ENCODE measurements at places on chromosomes 1 and 21. TPM values are rescaled to one million over a fixed set of nuclear protein-coding genes. Genes with fewer than 3 reads are reported as not detected.

DNA sequence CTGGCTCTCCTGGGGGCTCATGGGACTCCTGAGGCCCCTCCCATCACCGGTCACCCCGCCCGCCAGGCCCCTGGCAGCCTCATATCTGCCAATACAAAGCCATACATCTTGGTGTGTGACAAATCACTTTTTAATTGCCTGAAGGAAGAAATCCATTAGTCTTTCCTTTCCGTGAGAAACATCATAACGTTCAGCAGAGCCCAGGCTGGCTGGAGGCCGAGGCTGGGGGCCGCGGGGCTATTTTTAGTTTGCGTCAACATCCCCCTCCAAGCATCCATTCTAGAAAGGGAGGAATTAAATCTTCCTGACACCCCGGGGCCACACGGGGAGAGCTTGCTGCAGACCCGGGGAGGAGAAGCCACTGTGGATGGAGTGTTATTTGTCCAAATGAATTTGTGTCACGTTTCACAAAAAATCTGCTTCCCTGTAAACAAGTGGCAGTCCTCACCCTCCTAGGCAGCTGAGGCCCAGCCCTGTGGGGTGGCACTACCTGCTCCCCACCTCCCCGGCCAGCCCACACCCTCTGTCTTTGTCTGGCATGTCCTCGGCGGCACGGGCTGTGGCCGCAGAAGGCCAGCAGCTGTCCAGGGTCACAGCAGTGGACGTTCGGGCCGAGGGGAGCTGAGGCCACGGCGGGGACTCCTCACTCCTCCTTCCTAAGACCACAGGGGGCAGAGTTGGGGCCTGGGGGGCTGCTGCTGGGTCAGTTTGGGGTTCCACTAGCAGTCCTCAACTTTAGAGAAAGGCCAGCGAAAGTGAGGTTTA lies 236.9 kb upstream of the VAMP3 start:
- peak; percentile 64 for DNase-seq

DNA sequence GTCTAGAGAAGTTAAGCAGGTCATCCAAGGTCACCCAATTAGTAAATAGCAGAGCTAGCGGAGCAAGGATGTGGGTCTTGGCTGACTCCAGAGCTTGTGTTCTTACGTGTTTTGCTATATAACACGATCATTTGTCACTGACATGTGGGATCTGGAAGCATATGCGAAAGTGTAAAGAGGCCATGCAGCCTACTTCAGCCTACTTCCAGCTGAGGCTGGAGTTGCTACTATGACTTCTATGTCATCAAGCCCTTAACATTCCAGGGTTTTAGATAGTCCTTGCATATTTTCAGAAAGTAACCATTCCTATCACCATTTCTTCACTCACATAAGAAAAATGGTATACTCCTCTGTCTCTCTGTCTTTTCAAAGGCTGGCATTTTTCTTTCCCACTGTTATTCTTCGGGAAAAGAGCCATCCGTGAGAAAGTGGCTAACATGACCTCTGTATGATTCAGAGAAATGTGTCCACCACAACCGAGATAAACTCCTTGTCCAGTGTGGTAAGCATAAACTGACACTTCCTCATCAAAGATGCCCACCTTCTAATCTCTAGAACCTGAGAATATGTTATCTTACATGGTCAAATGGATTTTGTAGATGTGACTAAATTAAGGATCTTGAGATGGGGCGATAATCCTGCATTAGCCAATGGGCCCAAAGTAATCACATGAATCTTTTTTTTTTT lies 24.0 kb upstream of the ABL2 start:
- DNase-seq = no peak

DNA sequence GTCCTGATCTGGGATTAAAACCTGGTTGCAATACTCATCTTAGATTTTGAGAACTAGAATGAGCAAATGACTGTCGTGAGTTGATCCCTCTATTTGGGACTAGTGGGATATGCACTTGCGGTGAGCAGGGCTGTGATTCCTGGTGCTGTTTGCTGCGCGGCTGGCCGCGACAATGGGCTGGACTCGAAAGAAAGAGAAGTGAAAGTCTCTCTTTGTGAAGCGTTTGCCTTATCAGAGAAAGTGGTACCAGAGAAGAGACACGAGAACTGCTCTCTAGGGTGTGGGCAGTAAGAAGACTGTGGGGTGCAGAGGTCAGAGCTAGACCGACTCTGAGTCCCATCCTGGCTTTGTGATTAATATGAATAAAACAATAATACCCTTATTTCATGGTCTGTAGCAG lies 8.6 kb downstream of the ST6GALNAC3 start:
- no peak for DNase-seq

- DNase-seq = no peak
Observed at GRCh38 chr1:206079135-206079534, 26.2 kb downstream of the RHEX start.

DNA sequence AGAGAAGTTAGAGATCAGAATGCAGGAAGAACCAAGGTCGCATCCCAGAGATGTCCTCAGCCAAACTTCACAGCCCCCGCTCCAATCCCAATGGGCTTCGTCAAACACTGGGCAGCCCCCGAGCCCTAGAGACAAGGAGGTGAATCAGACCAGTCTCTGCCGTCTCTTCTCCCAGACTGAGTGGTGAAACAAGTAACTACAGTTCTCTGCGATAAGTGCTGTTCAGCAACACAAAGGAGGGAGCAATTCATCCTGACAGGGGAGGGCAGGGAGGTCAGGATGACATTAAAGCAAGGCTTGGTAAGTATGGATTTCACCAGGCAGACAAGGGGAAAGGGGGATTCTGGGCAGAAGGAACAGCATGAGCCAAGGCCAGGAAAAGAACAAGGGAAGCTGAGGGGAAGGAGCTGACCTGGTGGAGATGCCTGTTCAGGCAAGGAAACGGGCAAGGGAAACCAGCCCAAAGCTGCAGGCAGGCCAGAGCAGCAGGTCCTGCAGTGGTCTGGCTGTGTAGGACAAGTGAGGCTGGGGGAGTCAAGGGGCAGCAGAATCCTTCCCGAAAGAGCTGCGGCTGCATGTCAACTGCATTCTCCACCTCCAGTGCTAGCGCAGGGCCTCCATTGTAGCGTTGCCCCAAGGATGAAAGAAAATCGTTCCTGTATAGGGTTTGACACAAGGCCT lies 13.6 kb upstream of the ERI3 start:
- no peak for DNase-seq

DNA sequence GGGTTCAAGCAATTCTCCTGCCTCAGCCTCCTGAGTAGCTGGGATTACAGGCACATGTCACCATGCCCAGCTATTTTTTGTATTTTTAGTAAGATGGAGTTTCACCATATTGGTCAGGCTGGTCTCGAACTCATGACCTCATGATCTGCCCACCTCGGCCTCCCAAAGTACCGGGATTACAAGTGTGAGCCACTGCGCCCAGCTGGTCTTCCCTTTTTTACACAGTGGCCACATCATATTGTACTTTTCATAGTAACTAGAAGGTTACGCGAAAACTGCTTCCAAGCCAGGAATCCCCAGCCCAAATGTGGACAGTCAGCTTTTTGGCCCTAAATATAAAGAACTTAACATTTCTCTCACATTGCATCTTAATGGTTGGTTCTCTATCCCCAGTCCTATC lies 4.2 kb downstream of the VASH2 start:
- DNase-seq = no peak

DNA sequence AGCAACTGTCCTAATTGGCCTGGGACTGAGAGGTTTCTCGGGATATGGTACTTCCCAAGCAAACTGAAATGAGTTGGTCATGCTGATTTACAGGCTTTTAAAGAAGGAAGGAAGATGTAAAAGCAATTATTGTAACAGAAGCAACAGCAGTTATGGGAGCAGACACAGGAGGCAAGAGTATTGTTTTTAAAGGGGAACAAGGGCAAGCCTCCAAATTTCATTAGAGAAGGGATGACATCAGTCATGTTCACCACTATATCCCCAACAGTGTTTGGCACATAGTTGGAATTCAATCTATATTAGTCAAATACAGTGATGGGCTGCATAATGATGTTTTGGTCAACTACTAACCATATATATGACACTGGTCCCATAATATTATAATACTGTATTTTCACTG lies 46.0 kb upstream of the JUN start:
- DNase-seq = no peak

- no peak for DNase-seq
Observed at GRCh38 chr1:214603819-214604252, 841 bp downstream of the CENPF start.

DNA sequence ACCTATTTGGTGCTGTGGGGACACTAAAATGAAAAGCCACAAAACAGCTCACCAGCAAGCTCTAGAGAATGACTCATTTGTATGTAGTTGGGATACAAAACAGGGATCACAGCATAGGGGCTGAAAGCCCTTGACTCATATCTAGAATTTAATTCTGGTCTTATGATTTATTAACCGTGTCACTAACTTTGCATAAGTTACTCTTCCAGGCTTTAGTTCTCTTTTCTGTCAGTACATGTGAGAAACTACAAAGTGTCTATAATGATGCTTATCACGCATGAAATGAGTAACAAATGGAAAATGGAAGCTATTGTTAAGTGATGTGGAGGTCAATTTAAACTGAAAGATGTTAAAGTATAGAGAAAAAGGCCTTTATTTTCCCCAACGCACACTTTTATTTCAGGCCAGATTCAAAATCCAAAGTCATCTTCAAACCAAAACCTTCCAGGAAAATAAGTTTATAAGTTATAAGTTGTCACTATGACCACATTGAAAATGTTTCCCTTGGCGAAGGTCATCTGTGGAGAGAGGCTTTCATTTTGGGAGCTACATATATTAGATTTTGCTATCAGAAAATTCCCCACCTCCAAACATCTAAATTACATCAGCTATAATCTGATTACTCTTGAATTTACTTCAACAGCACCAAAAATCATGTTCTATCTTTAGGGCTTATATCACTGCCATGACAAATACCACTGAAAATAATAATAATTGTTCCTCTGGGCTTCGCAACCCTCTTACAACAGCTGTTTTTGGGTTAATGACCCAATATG lies 430.5 kb downstream of the MRPL39 start:
- no peak for DNase-seq

DNA sequence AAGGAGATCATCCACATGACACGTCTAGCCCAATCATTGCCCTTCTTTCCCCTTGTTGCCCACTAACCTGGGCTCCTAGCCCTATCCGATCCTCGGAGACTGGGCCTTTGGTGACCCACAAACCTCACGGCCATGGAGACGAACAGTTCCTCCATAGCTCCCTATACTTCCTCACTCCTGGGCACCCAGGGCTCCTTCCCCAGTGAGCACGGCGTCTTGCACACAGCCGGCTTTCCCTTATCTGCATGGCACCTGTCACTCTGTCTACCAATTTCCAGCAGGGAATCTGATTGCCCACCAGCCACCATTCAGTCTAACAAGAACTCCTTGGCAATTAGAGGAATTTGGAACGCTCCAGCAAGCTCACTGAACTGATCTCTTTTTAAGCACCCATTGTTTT lies 3.1 kb downstream of the GNG4 start:
- peak; percentile 48 for DNase-seq

GRCh38 chr1:45490121-45490625 lies 790 bp downstream of the TESK2 start:
- DNase-seq = peak; percentile 38

GRCh38 chr1:60598041-60598910 lies 484.1 kb upstream of the NFIA start:
- no peak for DNase-seq

- DNase-seq = no peak
Observed at GRCh38 chr21:37226041-37226920, 40.9 kb downstream of the VPS26C start.

DNA sequence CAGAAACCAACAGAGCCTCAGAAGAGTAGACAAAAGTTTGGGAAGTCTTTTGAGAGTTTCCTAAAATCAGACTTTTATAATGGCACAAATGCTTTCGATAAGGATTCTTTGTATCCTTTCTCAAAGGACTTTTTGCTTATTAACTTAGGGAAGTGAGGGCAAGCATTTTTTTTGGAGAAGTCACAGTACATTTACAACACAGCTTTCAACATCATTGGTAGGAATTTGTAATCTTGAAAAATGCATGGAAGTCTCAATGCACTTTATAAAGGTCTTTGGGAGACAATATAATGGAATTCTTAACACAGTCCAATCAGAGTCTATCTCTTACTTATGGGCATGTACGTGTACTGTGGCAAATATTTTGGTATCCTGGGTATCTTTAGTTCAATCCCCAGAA lies 325.8 kb upstream of the NR5A2 start:
- no peak for DNase-seq

GRCh38 chr1:193476748-193477147 lies 290.3 kb upstream of the B3GALT2 start:
- DNase-seq = no peak

DNA sequence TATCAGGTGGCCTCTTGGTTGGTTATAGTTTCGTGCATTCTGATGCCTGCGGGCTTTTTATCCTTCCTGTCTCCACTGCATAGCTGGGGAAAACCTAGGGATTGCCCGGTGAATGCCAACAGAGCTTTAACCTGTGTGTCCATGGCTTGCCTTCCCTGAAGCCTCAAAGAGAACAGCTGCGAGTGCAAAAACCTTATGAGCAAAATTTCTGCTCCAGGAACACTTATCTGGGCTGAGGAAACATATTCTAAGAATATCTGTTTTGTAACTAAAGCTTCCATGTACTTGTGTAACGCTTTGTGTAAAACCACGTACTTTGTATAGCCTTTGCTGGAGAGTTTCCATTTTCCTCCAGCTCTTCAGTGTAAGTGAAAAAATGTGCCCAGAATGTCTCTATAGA lies 7.2 kb downstream of the CNST start:
- no peak for DNase-seq

- DNase-seq = no peak
Observed at GRCh38 chr1:244796719-244797406, 38.6 kb upstream of the COX20 start.

Gene PDZK1
- not detected for total RNA-seq

Gene NR1I3
- not detected for total RNA-seq

Gene DNM3
- 10.2 TPM for total RNA-seq

Gene FYB2
- total RNA-seq = not detected

Gene HTR1D
- 0.13 TPM for total RNA-seq

Gene OLFML3
- total RNA-seq = 2.6 TPM

Gene AADACL3
- not detected for total RNA-seq

Gene KLHDC8A
- 0.74 TPM for total RNA-seq

Gene TGFB2
- 5.1 TPM for total RNA-seq

Gene CLCA4
- total RNA-seq = not detected

Measured in spleen (tissue), 13 donors.